ENCODE measurements at places on chromosomes 11 and 22.

GRCh38 chr11:29352273-29352795, 664.5 kb downstream of the KCNA4 start:
- no peak for DNase-seq

- no peak for DNase-seq
Observed at GRCh38 chr11:5246772-5247471, 2.7 kb downstream of the HBG1 start.

DNA sequence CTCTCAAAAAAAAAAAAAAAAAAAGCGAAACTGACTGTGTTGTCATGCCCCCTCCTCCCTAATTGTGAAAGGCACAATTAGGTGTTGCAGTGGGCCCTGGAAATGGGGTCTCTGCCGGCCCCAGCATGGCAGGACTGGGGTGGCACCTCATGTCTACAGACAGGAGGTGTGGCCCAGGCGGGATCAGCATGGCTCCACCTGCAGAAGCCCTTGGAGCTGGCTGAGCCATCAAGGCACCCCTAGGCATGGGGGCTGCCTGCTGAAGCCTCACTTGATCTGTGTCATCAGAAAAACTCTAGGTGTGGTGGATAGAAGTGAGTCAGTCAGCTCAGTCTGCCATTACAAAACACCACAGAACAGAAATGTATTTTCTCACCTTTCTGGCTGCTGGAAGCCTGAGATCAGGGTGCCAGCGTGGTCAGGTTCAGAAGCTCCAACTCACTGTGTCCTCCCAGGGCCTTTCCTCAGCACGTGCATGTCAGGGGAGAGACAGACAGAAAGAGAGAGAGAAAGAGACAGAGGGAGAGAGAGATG, 10.1 kb upstream of the B4GALNT4 start:
- peak; percentile 52 for DNase-seq

DNA sequence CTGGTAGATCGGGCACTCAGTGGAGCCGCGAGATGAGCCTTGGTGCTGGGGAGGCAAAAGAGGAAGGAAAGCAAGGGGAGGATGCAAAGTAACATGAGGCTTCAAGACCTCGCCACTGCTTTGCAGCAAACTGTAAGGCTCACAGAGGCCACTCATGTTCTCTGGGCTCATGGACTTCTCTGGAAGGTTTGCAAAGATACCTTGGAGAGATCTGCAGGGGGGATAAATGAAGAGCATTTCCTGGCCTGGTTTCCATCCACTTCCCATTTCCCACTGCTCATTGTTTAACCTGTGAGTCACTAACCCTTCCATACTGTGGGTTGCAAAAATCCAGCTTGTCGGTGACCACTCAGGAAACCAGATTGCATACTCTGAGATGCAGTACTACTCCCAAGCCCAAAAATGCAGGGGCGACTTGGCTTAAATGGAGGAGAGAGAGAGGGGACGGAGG, 38.5 kb downstream of the OSBP2 start:
- DNase-seq = no peak

GRCh38 chr11:28616160-28616965, 508.2 kb downstream of the METTL15 start:
- DNase-seq = no peak

Data from RWPE1 (cell line).